ENCODE measurements at places on chromosomes 7 and 10.

- no peak for DNase-seq
Observed at GRCh38 chr7:105962353-105962752, 711 bp upstream of the CDHR3 start.

DNA sequence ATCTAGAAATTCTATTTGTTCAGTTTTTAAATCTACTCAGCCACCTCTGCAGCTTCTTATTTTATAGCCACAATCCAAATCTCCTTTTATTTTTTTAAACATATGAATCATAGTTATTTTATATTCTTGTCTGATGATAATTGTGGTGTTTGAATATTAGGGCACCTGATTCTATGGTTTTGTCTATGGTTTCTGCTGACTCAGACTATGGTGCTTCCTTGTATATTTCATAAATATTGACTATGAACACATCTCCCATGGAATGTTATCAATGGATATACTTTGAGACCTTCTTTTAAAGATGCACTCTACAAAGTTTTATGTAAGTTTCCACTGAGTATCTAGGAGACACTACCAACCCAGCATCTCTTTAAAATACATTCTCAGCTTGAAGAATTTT, 1027.0 kb upstream of the AUTS2 start:
- no peak for DNase-seq

- no peak for DNase-seq
Observed at GRCh38 chr10:113322843-113323242, 230.0 kb upstream of the HABP2 start.

DNA sequence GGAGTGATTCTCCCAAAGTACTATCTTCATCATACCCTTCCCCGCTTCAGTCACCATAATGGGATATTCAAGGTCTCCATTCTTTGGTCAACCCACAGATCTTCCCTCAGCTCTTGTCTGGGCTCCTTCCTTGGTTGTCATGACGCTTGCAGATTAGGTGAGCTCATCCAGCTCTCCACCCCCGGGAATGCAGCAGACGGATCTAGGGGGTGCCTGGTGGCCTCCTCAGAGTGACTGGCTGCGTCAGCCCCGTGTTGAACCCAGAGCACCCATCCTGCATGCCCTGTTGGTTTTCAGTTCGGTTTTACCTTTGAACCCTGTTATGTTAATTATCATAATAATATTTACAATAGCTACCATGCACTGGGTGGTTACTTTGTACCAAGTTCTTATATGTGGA, 6.4 kb downstream of the NEURL1 start:
- no peak for DNase-seq

DNA sequence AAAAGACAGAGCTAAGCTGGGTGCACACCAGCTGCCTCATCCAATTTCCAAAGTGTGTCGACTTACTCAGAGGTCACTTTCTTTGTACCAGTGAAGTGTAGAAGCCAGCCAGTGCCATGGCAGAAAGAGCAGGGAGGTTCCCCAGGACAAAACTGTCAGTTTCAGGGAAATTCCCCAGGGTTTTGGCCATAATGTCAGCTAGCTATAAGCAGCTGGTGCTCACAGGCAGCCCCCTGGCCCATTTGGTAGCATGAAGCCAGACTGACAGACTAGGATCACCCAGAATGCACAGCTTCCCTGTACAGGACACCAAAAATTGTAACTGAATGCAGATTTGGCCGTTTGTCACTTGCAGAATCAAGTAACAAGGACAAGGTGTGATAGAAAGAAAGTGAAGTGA, 28.6 kb downstream of the MRPL32 start:
- no peak for DNase-seq

GRCh38 chr7:23242935-23243334, 3.6 kb upstream of the GPNMB start:
- DNase-seq = no peak

- no peak for DNase-seq
Observed at GRCh38 chr7:136618818-136619217, 249.6 kb upstream of the CHRM2 start.

GRCh38 chr10:46520381-46520780, 36.1 kb downstream of the GPRIN2 start:
- DNase-seq = no peak

DNA sequence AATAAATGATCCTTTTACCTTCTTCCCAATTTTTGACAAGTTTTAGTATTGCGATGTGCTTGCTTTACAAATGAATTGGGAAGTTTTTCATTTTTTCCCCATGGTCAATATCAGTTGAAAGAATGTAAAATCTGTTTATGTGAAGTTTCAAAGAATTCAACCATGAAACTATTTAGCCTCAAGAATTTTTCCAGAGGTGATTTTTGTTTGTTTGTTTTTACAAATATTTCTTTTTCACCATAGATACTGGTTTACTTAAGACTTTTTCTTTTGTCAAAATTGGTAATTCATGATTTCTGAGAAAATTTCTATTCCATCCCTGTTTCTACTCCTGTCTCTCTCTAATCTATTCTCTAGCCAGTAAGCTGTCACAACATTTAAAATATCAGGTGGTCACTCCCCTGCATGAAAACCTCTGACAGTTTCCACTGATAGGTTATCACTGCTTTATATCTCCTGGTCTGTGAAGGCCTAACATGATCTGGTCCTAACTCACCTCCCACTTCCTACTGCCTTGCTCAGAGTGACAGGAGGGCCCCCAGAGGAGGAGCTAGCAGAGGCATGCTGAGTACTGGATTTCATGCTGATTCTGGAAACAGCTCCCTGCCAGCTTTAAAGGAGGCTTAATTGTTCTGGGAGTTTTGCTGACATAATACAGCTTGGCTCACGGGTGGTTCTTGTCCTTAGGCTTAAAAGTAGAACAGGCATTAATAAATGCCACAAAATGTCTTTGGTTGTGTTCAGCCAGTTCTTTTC, 7.6 kb upstream of the ARMS2 start:
- no peak for DNase-seq

DNA sequence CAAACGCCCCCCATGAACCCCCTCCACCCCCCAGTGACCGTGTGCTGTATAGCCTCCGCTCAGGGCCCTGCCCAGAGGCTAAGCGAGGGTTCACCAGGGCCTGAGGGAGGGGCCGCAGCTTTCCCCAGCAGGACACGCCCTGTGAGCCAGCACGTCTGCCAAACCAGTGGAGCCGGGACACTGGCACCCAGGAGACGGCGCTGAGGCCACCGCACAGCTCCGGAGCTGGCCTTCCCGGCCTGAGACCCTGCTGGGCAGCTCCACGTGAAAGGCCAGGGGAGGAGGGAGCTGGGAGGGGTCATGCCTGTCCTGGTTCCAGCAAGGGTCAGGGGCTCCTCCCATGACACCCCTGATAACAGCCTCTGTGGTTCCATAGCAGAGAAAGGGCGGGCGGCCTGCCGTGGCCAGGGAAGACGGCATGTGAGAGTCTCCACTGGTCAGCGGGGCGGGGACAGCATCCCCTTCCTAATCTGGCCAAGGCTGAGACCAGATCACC, 278.3 kb downstream of the ELFN1 start:
- DNase-seq = no peak

GRCh38 chr7:79317728-79318127, 135.7 kb downstream of the MAGI2 start:
- no peak for DNase-seq

GRCh38 chr7:20030915-20031362, 186.2 kb downstream of the MACC1 start:
- DNase-seq = no peak

DNA sequence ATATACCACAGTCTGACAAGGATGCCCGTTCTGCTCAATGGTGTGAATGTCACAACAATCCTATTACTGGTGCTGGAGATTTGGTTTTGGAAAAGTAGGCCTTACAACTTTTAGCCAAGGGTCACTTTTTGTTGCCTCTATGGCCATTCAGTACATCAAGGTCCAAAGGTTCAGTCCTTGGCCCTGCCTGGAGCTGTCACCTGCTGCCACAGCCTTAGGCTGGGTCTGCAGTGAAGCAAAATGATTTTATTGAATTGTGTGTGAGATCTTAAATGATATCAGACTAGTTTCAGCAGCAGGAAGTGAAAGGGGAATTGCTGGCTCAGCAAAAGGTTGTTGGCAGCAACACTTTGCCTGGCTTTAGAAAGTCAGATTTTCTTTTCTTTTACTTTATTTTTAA, 427.6 kb downstream of the THSD7A start:
- no peak for DNase-seq

DNA sequence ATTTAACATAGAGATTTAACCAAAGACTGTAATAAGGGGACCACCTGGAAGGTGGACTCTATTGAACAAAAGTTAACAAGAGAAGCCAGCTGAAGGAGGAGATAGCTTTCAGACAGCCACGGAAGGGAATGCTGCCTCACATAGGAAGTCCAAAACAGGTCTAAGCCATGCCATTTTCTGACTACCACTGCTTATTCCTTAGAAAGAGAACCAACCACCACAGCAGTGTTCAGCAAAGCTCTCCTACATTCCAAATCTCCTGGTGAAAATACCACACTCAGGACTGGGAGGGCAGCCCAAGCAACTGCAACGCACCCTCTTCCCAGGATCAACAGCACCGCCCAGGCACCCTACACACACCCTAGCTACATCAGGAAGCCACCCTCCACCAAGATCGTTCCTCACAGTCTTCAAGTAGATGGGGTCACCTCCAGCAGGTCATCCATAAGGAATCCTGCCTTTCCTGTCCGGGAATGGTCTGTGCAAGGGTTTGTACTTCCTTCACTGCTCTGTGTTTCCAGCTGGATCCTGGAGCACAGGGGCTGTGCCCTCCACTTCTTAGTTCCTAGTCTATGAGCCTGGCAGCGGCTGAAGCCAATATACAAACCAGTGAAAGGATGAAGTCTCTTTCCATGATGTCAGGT, 2.5 kb downstream of the KIAA1549 start:
- DNase-seq = no peak

GRCh38 chr7:38169847-38170246, 8.2 kb upstream of the STARD3NL start:
- no peak for DNase-seq

- no peak for DNase-seq
Observed at GRCh38 chr7:2245883-2246675, 4.1 kb downstream of the NUDT1 start.

DNA sequence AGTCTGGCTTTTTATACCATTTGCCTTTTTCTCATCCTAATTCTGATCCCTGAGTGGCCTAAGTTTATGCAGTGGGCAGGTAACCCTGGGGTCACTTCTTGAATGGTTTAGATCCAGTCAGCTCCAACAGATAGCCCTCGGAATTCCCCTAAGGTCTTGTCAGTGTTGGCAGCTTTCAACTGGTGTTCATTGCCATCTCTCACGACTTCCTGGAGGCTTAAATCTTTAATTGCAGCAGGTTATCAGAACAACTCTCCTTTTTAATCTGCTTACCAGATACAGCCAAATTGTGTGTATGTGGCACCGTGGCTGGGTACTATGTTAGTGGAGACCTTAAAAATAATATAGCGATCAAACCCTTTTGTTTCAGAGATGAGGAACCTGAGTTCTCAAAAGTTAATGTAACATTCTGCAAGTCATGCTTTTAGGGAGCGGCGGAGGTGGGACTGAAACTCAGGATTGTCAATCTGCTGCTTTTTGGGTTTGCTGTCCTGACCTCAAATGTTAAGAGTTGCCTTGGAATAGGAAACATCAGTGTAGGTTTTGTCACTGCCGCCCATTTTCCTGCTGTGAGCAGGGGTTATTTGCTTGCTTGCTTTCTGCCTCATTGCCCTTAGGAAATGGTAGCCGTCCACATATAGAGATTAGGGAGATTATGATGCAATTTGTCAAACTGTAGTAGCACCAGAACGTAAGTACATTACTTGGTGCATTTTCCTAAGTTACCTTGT, 818 bp downstream of the DLD start:
- no peak for DNase-seq

GRCh38 chr10:83929399-83929798, 209.9 kb upstream of the GHITM start:
- DNase-seq = no peak

- no peak for DNase-seq
Observed at GRCh38 chr7:133827707-133828623, 299.2 kb upstream of the LRGUK start.

DNA sequence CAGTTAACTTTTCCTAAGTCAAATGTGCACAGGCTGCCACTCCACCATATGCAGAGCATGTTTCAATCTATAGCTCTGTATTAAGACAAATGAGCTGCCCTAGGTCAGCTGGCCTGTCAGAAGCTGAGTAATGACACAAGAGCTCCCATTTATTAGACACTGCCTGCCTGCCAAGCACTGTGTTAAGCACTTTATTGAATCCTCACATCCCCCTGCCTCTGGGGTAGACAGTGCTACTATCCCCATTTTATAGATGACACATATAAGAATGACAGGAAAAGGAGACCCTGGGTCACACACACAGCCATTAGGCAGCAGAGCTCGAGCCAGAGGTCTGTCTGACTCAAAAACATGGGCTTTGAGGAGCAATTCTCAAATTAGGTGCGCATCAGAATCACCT, 179.8 kb upstream of the PDE1C start:
- no peak for DNase-seq

GRCh38 chr7:34064519-34065158, 159.3 kb downstream of the BMPER start:
- DNase-seq = no peak

GRCh38 chr10:13053794-13054462, 46.0 kb upstream of the OPTN start:
- no peak for DNase-seq

- no peak for DNase-seq
Observed at GRCh38 chr10:123997486-123998196, 95.8 kb downstream of the CHST15 start.

DNA sequence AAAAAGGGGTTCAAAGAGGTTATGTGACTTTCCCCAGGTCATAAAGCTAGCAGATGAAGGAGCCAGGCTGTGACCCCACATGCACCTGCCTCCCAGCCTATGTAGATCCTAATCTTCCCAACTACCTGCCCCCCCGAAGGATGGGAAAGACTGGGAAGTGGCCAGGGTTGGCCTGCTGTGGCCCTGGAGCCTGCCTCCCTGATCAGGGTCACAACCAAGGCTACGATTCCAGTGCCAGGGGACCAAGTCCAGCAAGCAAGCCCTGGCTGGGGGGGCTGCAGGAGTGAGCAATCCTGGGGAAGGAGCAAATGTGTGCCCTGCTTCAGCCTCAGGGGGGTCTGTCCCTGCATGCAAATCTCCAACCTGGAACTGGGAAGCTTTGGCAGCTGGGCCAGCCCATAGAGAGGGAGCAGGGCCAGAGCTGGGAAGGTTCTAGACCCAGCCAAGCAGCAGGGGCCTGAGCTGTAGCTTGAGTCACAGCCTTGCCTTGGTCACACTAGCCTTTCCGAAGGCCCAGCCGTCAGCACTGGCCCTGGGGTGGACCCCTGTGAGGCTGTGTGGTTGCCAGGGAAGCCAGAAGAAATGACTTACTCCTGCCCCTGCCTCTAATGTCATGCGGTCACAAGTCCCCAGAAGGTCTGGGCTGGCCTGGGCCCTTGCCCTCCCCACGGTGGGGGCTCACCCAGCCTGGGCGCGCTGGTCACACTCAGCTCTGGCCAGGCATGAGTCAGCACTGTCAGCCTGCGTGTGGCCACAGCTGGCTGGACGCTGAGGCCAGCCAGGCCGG, 96.4 kb upstream of the ZMIZ1 start:
- DNase-seq = no peak

- no peak for DNase-seq
Observed at GRCh38 chr7:12623885-12624498, 53.5 kb downstream of the SCIN start.

DNA sequence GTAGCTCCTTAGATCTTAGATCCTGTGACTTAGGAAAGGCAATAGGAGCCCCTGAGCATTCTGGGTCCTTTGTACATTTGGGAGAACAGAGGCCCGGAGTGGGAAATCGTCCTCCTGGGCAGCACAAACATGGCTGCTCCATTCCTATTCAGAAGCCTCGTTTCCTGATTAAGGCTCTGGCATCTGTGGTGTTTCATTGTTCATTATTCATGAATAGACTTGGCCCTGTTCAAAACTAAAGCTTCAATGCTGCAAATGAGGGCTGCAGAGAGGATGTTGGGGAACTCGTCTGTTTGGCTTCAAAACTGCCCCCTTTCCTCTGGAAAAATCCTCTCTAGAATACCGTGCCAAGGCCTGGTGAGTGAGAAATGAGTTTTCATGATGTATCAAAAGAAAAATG, 3.4 kb upstream of the HTRA1 start:
- DNase-seq = no peak
